Activated T-helper 1 cell treated with Interleukin-2 at 50 U/mL for 16 hours (primary cell): ENCODE measurements at places on chromosomes 4 and X.

- DNase-seq = no peak
These were observed 404.6 kb upstream of the FAT1 start for GRCh38 chr4:187128222-187128621.

DNA sequence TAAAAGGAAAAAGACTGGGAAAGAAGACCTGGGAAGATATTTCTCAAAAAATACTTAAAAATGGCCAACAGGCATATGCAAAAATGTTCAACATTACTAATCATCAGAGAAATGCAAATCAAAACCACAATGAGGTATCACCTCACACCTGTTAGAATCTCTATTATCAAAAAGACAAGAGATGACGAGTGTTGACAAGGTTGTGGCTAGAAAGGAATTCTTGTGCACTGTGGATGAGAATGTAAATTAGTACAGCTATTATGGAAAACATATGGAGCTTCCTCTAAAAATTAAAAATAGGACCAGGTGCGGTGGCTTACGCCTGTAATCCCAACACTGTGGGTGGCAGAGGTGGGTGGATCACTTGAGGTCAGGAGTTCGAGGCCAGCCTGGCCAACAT, 50.0 kb downstream of the C4orf46 start:
- no peak for DNase-seq

DNA sequence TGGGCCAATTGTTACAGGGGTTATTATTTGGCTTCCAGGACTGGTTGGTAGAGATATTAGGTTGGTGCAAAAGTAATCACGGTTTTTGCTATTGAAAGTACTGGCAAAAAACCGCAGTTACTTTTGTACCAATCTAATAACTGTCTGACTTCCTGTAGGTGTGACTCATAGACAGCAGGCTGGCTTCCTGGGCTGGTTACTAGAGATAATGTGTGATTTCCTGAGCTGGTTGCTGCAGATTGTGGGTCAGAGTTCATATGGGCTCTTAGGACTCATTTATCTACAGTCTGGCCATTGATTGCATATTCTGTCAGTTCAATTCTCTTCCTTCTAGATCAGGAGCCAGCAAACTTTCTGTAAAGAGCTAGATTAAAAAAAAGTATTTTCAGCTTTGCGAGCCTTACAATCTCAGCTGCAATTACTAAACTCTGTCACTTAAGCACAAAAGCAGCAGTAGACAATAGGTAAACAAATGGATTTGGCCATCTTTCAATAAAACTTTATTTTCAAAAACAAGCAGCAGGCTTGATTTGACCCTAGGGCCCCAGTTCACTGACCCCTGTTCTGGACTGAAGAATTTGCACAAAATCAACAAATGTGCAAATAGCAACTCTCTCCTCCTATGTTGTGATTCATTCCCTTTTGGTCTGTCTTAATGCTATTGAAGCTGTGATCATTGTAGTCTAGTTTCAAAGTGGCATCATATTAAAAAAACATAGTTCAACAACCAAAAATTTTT, 50.8 kb upstream of the BOD1L1 start:
- no peak for DNase-seq

GRCh38 chr4:127732623-127733328, 2.6 kb downstream of the SLC25A31 start:
- DNase-seq = no peak

DNA sequence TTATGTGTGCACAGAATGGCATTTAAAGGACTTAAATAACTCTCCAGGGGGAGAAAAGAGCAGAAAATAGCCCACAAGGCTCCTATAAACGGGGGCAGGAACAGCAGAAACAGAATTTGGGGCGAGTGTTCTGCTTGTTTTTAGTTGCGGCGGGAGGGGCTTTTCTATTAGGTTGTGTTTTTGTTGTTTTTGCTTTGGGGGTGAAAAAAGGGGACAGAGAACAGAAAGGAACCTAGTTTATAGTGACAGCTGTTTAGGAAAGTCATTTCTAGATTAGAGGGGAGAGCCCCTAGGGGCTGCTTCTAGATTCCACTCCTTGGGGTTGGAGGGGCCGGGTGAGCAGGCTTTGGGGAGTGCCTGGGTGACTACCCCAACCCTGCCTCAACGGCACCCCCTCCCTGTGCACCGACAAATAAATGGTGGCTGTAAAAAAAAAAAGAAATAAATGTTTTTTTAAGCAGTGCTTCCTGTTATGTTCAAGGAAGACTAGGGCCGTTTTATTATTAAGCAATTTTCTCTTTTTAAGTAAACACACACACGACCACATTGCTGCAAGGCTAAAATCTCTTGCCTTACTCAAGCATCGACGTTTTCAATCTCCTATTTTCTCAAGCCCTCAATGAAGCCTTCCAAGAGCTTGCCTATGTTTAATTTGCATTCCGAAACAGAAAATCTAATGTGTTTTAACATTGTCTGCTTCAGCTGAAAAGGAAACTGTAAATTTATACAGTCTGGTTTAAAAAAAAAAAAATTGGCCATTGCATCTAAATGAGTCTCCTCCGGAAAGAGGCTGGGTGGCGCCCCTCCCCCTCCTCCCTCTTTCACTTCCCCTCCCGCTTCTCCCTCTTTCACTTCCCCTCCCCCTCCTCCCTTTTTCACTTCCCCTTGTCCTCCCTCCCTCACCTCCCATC, 123.3 kb upstream of the TBL1X start:
- DNase-seq = peak; percentile 39

DNA sequence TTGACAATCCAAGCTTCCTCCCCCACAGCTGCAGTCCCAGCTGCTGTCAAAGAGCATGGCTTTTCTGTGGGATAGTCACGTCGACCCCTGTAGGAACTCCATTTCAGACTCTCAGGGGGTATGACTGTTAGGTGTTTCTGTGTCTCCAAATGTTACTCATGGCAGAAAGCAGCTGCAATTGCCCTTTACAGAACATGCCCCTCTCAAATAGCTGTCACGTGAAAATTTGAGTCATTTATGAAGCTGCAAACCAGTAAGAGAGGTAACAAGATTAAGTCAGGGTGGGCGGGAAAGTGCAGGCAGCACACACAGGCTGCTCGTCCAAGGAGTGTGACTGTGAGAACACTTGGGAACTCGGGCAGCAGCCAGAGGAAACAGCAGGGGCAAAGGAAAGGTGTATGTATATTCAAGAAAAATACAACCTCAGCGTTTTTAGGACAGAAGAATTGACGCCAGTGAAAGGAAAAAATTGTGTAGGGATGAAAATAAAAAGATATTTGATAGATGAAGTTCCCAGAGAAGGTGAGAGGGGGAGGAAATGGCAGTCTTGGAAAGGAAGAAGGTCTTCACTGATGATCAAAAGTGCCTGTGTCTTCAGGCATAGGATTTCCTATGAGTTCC, 66.5 kb upstream of the TMEM184C start:
- no peak for DNase-seq

DNA sequence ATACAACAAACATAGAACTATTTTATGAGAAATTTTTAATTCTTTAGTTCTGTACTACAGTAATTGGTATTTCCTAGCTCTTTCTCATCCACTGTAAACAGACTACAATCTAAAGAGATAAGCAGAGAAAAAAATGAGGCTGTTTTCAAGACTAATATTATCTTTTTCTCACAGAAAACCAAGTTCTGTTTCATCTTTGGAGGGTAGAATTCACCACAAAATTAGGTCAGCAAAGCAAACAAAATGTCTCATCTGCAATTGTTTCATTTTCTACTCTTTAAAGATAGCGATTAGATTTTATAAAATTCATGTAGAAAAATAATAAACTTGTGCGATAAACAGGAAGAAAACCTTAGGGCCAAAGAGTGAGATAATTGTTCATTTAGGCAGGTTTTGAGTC, 10.8 kb downstream of the APOO start:
- DNase-seq = no peak

GRCh38 chrX:45614853-45615252, 414.2 kb upstream of the DIPK2B start:
- no peak for DNase-seq

DNA sequence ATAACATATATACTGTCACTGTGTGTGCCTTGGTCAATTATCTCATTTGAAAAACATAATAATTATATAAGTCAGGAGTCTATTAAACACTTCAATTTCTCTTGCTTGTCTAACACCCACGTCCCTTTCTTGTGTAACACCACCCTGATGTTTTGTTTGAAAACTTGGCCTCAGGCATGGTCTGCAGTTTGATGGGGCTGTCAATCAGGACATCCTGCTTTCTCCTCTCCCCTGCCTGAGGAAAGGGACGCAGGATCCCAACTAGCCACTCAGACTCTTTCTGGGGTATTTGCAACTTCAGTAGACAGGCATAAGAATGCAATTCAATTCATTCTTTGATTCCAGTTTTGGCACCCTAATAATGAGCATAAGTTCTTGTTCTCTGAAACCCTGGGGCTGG, 48.8 kb downstream of the DKK2 start:
- DNase-seq = no peak
